ENCODE measurements at places on chromosomes 11 and 22.

- peak; percentile 31 for DNase-seq
Measured at GRCh38 chr11:57219021-57219627, 17.9 kb downstream of the APLNR start.

DNA sequence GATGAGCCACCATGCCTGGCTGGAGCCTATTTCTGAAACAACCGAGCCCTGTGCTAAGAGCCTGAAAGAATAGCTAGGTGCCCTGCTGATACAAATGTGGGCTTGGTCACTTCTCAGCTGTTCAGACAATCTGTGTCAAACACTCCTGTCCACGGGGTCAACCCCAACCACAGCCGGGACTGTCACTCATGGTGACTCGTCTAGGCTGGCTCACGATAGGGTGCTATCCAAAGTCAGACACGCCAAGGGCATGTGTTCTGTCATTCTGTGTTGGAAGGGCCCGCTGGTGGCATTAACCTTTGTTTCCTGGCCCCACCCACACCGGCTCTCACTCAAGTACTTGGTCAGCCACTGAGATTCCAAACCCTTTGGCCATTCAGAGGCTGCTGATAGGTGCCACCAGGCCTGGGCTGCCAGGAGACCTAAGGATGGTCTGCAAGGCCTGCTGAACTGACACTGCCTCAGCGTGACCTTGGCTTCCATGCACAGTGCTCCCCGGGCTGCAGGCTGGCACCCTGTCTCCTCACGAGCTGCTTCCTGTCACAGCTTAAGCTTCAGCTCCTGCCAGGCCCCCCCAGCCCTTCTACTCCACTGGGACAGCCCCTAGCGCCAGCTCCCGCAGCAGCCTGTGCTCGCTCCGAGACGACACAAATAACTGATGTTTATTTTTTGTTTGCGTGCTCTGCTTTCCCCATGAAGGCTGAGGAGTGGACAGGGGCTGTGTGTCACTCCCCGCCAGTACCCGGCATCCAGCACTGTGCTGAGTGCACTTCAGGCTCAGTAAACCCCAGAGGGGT is 14.2 kb upstream of the CDC42BPG start:
- no peak for DNase-seq

GRCh38 chr11:14764579-14765527 is 121.2 kb downstream of the PDE3B start:
- peak; percentile 17 for DNase-seq

DNA sequence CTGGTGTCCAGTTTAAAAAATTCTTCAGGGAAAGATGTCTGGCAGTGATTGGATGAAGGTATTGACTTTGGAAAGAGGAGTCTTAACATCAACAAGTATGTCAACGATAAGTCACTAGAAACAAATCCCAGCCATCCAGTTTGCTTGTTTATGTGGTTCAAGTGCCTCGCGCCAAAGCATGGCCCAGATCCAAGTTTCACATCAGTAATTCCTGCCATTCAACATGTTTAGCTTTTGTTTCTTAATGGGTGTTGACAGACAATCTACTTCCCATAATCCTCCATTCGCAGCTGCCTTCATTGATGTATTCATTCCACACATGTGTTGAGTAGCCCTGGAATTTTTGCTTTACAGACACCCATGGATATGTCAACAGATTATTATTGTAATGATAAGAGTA is 77.8 kb downstream of the UBASH3B start:
- DNase-seq = no peak

DNA sequence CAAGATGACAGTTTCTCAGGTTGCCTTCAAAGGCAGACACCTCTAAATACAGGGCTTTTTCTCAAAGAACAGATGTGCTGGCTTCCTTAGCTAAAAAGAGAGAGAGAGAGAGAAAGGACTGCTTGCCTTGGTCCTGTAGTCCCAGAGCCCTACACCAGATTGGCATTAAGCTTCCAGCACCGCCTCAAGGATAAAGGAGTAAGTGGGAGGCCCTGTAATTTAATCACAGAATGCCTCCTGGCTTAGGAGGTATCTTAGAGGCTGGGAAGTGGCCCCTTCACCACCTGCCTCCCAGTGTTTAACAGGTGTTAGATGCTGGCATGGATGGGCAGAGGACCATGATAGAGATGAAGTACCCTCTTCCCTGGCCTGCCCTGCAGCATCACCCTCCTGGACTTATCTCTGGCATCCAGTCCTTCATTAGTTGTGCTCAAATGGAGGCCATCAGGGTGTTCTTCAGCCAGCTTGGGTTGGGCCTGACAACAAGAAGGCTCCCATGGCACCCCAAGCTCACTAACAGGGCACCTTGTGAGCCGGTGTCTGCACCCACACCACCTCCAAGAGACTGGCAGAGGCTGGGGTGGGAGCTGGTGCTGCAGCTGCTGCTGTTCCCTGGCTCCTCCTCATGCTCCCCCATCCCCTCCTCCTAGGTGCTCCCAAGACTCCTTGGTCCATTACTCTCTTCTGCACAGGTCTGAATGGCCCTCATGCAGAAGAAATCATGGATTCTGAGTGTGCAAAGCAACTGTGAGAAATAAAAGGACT is 32.5 kb downstream of the ABCC8 start:
- DNase-seq = no peak

GRCh38 chr11:69308936-69309615 is 15.1 kb downstream of the MYEOV start:
- no peak for DNase-seq

GRCh38 chr11:75797116-75797515 is 17.9 kb upstream of the UVRAG start:
- no peak for DNase-seq

- DNase-seq = peak; percentile 73
Measured at GRCh38 chr11:34250732-34251588, 106.8 kb downstream of the ABTB2 start.

GRCh38 chr22:30733181-30733631 is 38.5 kb downstream of the OSBP2 start:
- DNase-seq = peak; percentile 5

DNA sequence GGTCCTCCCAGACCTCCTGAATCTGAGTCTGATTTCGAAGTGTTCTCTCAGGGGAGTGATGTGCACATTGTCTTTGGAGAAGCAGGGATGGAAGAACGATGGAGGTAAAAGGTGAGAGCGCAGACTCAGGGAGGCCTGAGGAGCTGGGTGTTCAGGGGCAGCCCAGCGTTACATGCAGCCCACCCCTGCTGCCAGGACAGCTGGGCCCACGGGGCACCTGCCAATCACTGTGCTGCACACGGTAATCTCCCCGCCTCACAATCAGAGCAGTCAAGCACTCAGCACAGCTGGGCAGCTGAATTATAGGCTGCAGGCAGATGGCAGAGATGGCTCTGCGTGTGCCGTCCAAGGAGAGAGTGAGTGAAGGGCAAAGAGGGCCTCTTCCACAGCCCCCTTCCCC is 17.9 kb upstream of the HTR3A start:
- DNase-seq = no peak

- DNase-seq = no peak
Measured at GRCh38 chr11:64887234-64887756, 8.9 kb upstream of the EHD1 start.

GRCh38 chr11:79392161-79392560 is 48.7 kb downstream of the TENM4 start:
- DNase-seq = no peak

GRCh38 chr22:43396321-43396933 is 15.4 kb upstream of the MPPED1 start:
- no peak for DNase-seq

DNA sequence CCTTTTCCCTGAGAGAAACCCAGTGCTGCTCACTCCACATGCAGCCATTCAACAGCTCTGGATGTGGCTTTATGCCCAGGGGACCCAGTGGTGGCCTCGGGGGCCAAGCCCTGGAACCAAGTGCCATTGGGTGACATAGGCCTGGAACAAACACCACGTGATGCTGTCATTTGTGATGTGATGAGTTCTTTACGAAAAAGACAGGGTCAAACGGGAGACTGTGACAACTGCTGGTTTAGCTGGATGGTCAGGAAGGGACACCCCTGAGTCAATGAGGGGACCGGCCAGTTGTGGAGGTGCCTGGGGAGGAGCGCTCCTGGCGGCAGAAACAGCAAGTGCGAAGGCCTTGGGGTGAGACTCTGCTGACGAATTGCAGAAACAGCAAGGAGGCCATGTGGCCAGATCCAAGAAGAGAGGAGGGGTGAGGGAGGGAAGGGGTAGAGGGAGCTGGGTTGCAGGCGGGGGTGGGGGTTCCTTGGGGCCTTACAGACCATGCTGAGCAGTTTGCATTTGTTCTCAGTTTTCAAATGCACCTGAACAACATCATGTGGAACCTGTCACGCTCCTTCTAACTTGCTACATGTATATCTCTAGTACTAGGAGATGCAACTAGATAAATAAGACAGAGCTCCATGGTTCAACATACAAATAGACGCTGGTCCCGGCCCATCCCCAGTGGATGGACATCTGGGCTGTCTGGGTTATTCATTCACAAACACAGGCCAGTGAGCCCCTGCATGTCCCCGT is 56.1 kb downstream of the IGLL5 start:
- DNase-seq = no peak

GRCh38 chr22:23767673-23768548 is at the start of gene CHCHD10:
Gene CHCHD10 (minus strand): TSS chr22:23767972. CDS start chr22:23767874, 98 bp downstream.
- DNase-seq = no peak

DNA sequence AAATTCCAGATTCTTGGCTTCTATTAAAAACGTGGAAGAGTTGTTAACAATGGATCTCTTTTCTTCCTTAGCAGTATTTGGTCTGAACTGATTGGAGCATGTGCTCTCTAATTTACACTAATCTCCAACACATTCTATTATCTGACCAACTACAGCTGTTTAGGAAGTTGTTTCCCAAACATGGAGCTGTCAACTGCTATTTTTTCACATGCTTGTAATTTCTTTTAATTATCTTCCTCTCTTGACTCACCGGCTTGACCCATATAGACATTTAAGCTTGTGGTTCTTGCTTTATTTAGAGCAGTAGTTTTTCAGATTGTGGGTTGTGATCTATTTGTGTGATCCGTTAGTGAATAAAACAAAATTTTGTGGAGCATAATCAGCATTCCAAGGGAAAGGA is 40.8 kb downstream of the CTNND1 start:
- no peak for DNase-seq

DNA sequence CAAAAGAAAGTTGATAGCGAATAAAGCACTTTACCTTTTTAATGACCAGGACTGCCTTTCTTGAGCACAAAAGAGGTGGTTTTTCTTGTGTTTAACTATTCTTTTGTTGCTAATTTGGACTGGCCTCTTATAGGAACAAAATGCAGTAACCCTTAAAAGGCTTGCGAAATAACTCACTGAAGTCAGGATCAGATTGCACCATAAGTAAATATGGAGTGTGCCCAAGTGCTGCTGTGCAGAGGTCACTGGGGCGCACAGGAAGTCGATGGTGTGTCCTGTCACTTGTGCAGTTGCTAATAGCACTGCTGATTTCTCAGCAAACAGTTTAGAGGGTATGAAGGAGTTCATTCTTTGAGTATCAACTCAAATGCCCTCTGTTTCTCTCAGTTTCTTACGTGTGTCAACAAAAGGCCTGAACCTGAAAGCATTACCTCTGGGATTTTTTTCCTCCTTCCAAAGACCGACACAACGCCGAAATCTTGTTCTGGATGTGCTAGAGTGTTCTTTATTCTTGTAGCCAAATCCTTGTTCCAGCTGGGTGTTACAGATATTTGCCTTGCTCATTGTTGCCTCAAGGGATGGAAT is 71.3 kb downstream of the ATXN10 start:
- DNase-seq = no peak

GRCh38 chr11:120563703-120564572 is 52.4 kb downstream of the GRIK4 start:
- DNase-seq = no peak

GRCh38 chr11:118306556-118306955 is 2.0 kb downstream of the CD3E start:
- no peak for DNase-seq

GRCh38 chr11:60924110-60924905 is at the start of gene TMEM132A:
Gene TMEM132A (plus strand): TSS chr11:60924460. CDS start chr11:60924634, 174 bp downstream.
- DNase-seq = peak; percentile 74

DNA sequence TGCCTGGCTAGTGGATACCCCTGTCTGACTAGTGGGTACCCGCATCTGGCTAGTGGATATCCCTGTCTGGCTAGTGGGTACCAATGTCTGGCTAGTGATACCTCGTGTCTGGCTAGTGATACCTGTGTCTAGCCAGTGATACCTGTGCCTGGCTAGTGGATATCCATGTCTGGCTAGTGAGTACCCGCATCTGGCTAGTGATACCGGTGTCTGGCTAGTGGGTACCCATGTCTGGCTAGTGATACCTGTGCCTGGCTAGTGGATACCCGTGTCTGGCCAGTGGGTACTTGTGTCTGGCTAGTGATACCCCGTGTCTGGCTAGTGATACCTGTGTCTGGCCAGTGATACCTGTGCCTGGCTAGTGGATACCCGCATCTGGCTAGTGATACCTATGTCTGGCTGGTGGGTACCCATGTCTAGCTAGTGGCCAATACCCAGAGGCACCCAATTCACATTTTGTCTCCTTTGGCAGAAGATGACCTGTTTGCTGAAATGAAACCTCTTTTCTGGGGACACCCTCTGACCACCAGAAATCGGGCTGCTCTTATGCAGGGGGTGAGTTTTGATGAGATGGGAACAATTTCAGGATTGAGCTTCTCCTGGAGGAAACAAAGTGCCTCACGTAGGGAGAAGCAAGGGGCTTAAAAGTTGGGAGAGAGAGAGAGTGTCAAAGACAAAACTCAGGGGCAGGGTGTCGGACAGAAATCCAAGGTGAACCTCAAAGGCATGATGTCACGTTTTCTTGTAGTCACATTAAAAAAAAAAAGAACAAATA is 63.4 kb downstream of the SMIM38 start:
- no peak for DNase-seq

DNA sequence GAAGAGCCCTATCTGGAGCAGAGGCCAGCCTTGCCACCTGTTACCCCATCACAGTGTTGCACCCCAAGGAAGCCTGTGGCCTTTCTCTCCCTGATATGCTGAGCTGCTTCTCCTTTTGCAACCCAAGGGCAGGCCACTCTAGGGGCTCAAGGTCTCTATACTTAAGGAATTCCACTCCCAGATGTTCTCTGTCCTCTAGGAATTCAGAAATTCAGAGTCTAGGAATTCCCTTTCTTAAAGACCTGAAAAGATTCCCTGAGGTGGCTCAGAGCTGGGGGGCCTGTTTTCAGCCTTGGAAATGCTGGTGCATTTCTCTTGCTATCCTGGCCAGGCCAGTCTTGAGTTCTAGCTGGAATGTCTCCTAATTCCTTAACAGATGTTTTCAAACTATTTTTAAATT is 68.0 kb upstream of the OLFML1 start:
- DNase-seq = no peak

DNA sequence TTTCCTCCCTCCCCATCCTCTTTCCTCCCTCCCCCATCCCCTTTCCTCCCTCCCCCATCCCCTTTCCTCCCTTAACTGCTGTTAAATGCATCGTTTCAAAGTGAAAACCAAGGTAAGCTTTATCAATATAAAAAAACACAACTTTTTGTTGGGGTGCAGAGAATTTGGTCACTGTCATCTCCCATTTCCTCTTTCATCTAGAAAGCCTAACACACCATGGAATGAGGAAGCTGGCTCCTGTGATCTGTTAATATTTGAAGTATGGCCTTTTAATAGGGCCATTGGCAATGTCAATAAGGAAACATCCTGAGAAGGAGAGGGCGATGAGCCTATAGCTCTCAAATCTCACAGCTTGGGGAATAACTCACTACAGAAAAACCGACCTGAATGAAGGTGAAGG is 7.0 kb downstream of the EXPH5 start:
- DNase-seq = no peak

GRCh38 chr11:78346799-78347198 is 70.8 kb downstream of the GAB2 start:
- DNase-seq = no peak
